HTR-8/SVneo (cell line): ENCODE measurements at places on chromosomes 1 and 21.

GRCh38 chr1:145992958-145993617 is 3.3 kb downstream of the TXNIP start:
- no peak for DNase-seq

DNA sequence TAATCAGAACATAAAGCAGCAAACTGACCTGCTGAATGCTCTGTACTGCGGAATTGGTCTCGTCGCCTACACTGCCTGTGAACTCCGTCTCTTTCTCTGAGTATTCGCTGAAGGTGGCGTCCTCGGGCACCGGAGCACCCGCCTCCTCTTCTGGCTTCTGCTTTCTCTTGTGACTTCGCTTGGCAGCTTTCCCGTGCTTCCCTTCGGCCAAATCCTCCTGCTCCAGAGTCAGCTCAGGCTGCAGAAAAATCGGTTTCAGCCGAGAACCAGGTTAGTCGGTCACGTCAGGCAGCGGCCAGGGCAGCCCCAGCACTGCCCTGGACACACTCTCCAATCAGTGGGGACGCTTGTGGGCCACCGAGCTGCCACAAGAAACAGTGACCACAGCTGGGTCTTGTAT is 35.8 kb upstream of the RIPK4 start:
- DNase-seq, result no peak

DNA sequence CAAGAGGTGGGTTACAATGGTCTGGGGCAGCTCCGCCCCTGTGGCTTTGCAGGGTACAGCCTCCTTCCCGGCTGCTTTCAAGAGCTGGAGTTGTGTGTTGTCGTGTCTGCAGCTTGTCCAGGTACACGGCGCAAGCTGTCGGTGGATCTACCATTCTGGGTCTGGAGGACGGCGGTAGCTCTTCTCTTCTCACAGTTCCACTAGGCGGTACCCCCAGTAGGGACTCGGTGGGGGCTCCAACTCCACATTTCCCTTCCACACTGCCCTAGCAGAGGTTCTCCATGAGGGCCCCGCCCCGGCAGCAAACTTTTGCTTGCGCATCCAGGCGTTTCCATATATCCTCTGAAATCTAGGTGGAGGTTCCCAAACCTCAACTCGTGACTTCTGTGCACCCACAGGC is 12.3 kb upstream of the CDCP2 start:
- DNase-seq, result no peak

GRCh38 chr1:94061513-94062443 is 59.2 kb downstream of the ABCA4 start:
- peak; percentile 75 for DNase-seq

DNA sequence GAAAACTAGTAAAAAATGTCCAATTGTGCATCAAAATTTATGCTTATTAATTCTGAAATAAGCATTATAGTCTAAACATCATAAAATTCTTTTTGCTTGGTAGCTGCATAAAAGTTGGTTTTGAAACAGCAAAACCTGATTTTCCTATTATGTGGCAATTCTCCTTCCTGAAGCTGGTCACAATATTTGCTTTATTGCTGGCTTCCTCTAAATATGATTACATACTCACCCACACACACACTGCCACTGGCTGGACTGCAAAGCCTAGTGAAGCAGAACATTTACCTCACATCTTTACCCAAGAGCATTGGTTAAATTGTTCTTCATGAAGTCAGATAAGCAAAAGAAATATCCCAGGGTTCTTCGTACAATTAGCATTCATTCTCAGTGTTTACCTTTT is 103.0 kb downstream of the NR5A2 start:
- no peak for DNase-seq

GRCh38 chr1:209648931-209649776 is 3.1 kb downstream of the LAMB3 start:
- DNase-seq, result peak; percentile 66

- no peak for DNase-seq
These were observed 323.4 kb upstream of the CAMK1G start for GRCh38 chr1:209260136-209260535.

DNA sequence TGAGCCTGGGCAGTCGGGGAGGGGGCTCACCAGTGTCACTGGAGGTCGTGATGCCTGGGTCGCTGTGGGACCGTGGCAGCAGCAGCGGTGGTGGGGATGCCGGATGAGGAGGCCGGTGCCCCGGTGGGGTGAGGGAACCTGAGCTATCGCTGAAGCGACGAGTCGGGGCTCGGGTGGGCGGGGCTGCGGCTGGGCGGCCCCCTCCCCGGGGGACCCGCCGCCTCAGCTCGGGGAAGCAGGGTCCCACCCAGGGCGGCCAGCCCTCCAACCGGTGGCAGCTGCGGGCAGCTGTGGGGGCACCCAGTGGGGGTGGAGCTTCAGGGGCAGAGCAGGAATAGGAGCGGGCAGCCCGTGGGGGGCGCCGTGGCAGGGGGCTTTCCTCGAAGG is 5.0 kb downstream of the ENTREP3 start:
- no peak for DNase-seq

GRCh38 chr21:15007716-15008296 is 57.0 kb downstream of the NRIP1 start:
- no peak for DNase-seq

GRCh38 chr1:150813028-150813707 is 5.1 kb upstream of the CTSK start:
- DNase-seq, result peak; percentile 57

GRCh38 chr1:27141266-27142003 is 13.5 kb downstream of the SLC9A1 start:
- DNase-seq, result no peak

- DNase-seq, result no peak
These were observed 13.7 kb downstream of the PARS2 start for GRCh38 chr1:54750596-54750995.

DNA sequence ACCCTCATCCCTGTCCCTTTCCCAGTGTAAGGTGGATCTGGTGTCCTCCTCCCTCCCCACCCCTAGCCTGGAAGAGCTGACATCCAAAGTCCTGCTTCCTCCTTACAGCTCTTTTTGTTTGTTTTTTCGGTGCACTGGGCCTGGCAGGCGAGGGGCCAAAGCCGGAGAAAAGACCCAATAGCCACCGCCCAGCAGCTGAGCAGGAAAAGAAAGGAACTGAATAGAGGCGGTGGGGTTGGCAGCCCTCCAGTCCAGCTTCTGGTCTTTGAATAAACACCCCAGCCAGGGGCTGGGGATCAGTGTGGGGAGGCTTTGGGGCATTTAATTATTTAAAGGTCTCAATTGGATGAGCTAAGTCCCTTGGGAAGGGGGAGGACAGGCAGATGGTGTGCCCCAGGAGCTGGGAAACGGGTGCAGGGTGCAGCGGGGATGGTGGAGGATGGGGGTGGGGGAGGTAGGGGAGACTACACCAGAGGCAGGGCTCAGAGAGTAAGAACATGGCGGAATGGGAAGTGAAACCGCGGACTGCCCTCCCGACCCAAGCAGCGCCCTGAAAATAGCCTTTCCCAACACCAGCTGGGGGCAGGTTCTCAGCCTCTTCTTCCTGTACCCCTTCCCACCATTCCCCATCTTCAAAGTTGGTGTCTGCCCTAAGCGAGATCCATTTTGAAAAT is 20.2 kb downstream of the BTG2 start:
- DNase-seq, result no peak

DNA sequence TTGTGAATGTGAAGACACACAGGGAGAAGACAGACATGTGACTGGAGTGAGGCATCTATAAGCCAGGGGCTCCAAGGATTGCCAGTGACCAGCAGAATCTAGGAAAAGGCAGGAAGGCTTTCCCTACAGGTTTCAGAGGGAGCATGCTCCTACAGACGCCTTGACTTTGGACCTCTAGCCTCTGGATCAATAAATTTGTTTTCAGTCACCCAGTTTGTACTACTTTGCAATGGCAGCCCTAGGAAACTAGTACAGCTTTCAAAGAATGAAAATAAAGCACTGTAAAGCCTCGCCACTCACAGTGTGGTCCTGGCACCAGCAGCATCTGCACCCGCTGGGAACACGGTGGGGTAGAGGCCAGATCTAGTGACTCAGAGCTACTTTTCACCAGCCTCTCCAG is 510.0 kb downstream of the LTN1 start:
- DNase-seq, result no peak

DNA sequence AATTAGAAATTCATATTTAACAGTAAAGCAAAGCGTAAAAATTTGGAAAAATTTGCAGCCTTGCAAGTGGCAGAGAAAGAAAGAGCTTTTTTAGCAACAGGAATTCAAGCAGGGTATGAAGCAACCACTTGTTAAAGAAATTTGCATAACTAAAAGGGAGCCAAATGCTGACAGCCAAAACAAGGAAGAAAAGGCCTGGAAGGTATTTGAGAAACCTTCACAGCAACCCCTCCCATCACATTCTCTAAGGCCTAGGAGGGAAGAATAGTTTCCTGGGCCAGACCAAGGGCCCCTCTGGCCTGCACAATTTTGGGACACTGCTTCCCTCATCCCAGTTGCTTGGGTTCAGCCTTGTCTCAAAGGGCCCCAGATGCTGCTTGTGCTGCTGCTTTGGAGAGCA is 672.4 kb upstream of the TMPRSS15 start:
- DNase-seq, result no peak

- DNase-seq, result no peak
These were observed 12.6 kb downstream of the SZT2 start for GRCh38 chr1:43402089-43402865.

GRCh38 chr1:101153692-101154091 is 83.1 kb upstream of the S1PR1 start:
- DNase-seq, result no peak

DNA sequence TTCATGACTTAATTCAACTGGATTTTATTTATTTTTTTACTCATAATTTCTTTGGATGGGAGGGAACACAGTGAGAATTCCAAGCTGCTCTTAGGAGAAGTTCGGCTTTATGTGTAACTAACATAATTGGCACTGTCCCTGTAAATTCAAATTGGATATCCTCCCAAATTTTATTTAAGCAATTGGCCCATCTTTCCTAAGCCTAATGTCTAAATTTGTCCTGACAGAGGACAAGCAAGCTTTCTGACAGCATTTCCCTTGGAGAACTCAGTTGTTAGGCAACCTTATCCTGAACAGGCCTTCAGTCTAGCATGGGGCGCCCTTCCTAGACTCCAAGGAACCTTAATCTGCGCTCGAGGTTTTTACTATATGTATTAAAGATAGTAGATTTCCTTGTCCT is 550.3 kb downstream of the NUF2 start:
- no peak for DNase-seq

DNA sequence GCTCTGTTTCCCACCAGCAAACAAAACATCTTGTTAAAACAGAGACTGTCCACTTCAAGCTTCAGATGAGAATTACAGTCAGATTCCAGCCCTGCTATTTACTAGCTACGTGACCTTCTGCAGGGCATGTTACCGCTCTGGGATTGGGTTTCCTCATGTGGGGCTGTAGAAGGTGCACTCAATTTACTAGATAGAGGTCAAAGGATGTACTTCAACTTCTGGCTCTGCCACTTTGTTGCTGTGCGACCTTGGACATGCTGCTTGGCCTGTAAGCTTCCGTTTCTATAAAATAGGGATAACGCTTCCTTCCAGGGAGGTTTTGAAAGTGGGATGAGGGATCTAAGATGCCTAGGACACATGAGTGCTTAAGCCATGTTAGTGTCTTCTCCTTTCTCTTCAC is 46.0 kb upstream of the LRIG2 start:
- DNase-seq, result no peak

- DNase-seq, result no peak
These were observed 95.5 kb downstream of the MIS18A start for GRCh38 chr21:32183396-32183795.

DNA sequence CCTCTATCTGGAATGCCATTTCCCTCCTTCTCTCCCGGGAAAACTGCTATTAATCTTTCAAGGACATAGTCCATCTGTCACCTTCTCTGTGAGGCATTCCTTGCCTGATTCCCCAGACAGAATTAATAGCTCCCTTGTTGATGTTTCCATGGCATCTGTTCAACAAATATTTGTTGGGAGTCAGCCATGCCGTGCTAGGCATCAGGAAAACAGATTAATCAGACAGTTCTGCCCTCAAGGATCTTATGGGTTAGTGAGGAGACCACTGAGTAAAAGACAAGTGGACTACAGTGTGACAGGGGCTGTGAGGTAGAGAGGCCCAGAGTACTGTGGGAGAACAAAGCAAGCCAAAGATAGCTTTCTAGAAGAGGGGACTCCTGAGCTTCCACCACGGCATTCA is 11.4 kb upstream of the MAGOH start:
- no peak for DNase-seq

DNA sequence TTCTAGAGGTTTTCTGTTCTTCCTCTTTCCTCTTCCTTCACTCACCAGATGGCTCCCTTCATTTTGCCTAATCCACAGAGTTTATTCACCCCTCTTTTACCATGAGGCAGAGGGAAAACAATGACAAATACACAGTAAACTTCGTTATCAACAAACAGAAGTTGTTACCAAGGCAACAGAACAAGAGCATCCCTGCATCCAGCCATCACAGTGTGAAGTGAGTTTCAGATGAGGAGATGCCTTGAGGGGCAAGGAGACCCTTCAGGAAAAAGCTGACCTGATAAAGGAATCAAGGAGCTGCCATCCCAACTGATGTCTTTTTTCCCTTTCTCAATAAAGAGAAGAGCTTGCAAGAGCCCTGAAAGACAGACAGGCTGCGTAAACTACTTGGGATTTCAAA is 195.3 kb downstream of the BRINP2 start:
- DNase-seq, result no peak

DNA sequence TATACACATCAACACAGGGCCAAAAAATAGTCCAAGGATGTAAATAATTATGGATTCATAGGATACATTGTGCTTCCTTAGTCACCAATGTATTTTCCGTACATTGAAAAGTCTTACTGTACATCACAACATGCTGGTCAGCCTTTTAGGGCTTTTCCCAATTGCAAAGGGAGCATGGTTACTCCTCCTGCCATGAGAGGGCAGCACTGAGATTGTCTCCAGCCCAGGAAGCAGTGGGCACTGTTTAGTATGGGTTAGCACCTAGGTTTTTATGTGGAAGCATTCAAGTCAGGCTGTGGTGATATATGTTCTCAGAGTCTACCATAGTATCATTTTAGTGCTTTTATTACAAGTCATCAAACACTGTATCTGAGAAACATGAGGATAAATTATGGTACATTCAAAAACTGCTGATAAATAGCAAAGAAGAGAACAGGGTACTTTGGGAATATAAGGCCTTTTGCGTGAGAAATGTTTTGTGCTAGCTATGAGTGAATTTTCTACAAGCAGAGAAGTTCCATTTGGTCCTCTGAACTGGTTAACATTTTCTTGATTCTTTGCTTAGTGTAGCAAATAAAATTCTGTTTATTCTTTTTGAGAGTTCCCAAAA is 34.0 kb downstream of the ST6GALNAC5 start:
- peak; percentile 30 for DNase-seq
